ENCODE measurements at places on chromosomes 5 and 9. TPM values are rescaled to one million over a fixed set of nuclear protein-coding genes. Genes with fewer than 3 reads are reported as not detected.

The SERF1A gene
- 29.0 TPM for total RNA-seq

The ZFR gene
- 81.1 TPM for total RNA-seq

The DAB2 gene
- total RNA-seq: 61.7 TPM

The UGT3A1 gene
- total RNA-seq: not detected

The MYMK gene
- not detected for total RNA-seq

The DDX4 gene
- 0.33 TPM for total RNA-seq

The CNTNAP3 gene
- total RNA-seq: 18.8 TPM

The GCNT4 gene
- 3.2 TPM for total RNA-seq

The SLC22A4 gene
- 0.49 TPM for total RNA-seq

The CTSL gene
- total RNA-seq: 159 TPM

DNA sequence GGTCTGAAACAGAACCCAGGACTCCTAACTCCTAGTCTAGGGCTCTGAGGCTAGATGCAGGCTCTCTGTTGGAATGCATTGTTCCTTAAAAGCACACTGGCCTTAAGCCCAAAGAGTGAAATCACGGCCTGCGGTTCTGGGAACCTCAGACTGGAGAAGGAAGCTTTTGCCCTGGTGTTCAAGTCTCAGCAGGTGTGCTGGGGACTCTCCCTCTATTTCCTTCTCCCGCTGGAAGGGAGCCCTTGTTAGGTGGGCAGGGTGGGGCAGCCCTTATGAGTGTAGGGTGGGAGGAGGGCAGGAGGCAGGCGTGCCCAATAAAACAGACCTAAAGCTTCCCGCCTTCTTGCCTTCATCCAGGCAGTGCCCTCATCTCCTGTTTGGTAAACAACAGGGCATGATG lies 1.8 kb upstream of the PPARGC1B start:
- no peak for DNase-seq
- no peaks in the 10 kb centered on the region for H3K36me3 ChIP-seq
- H3K27ac ChIP-seq: peak overlapping the region; percentile 24

GRCh38 chr9:87678650-87679355 lies 47.1 kb upstream of the CTSL start:
- peaks cover 3% of the 10 kb centered on the region for H3K36me3 ChIP-seq
- peak; percentile 81 for DNase-seq
- no peak overlapping the region for H3K27ac ChIP-seq
- H3K4me3 ChIP-seq: no peak overlapping the region

DNA sequence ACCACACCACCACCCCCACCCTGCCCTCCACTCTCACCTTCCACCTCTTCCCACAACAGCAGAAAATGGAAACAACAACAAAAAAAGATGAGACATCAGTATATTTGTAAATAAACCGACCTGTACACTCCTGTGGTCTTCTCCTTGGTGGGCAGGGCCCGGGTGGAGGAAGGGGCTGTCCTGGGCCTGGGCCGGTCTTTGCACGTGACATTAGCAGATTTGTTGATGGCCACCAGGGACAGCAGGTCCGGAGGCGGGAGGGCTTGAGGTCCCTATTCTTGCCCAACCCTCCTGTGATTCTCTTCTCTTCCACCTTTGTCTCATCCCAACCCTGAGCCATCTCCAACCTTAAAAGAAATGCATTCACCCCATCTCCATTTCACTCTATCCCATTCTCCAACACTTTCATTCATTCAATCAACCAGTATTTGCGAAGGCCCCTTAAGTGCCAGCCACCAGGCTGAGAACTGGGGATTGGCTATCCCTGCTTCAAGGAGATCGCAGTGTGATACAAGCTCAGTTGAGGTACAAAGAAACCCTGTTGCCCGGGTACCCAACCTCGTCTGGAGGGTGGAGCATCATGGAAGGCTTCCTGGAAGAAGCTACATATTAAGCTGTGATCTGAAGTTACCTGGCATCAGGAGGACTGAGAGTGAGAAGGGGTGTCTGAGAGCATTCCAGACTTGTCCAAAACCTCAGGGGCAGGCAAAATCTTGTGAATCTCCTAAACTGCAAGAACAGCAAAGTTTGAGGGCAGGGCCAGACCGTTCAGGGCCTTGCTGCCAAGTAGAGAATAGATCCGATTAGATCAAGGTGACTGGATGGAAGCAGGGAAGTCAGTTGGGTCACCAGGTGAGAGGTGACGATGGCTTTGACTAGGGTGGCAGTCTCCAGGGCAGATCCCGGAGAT lies 87.4 kb downstream of the LMX1B start:
- H3K27ac ChIP-seq: no peak overlapping the region
- H3K36me3 ChIP-seq: no peaks in the 10 kb centered on the region
- DNase-seq: peak; percentile 24
- H3K4me3 ChIP-seq: no peak overlapping the region
- peaks cover 34% of the 10 kb centered on the region for H3K27me3 ChIP-seq

- peaks cover 8% of the 10 kb centered on the region for H3K27me3 ChIP-seq
- no peak overlapping the region for H3K27ac ChIP-seq
- H3K4me3 ChIP-seq: no peak overlapping the region
- no peak for DNase-seq
- H3K4me1 ChIP-seq: no peaks in the 10 kb centered on the region
Observed at GRCh38 chr9:136754626-136755301, 3.3 kb downstream of the LCN8 start.

- H3K4me1 ChIP-seq: no peaks in the 10 kb centered on the region
- no peak for DNase-seq
- no peak overlapping the region for H3K4me3 ChIP-seq
- H3K27me3 ChIP-seq: no peaks in the 10 kb centered on the region
- H3K27ac ChIP-seq: no peak overlapping the region
Observed at GRCh38 chr5:126741361-126741760, 35.6 kb upstream of the LMNB1 start.

GRCh38 chr5:109191153-109191558 lies 218.6 kb downstream of the PJA2 start:
- H3K4me3 ChIP-seq: no peak overlapping the region
- DNase-seq: no peak
- peaks cover 7% of the 10 kb centered on the region for H3K4me1 ChIP-seq
- peaks cover 4% of the 10 kb centered on the region for H3K36me3 ChIP-seq
- H3K27me3 ChIP-seq: no peaks in the 10 kb centered on the region

DNA sequence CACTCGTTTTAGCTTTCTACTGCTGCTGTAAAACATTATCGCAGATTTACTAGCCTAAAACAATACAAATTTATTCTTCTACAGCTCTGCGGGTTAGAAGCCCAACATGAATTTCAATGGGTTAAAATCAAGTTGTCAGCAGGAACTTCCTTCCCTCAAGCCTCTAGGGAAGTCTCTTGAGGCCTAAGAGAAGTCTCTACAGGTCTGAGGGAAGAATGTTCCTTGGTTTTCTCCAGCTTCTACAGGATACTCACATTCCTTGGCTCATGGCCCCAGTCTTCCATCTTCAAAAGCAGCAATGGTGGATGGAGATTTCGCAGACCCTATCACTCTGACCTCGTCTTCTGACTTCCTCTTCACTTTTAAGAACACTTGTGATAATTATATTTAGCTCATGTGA lies 21.6 kb upstream of the SSBP2 start:
- peaks cover 5% of the 10 kb centered on the region for H3K4me1 ChIP-seq
- DNase-seq: no peak
- H3K27ac ChIP-seq: peak overlapping the region; percentile 7
- no peaks in the 10 kb centered on the region for H3K36me3 ChIP-seq
- H3K27me3 ChIP-seq: no peaks in the 10 kb centered on the region
- no peak overlapping the region for H3K4me3 ChIP-seq

DNA sequence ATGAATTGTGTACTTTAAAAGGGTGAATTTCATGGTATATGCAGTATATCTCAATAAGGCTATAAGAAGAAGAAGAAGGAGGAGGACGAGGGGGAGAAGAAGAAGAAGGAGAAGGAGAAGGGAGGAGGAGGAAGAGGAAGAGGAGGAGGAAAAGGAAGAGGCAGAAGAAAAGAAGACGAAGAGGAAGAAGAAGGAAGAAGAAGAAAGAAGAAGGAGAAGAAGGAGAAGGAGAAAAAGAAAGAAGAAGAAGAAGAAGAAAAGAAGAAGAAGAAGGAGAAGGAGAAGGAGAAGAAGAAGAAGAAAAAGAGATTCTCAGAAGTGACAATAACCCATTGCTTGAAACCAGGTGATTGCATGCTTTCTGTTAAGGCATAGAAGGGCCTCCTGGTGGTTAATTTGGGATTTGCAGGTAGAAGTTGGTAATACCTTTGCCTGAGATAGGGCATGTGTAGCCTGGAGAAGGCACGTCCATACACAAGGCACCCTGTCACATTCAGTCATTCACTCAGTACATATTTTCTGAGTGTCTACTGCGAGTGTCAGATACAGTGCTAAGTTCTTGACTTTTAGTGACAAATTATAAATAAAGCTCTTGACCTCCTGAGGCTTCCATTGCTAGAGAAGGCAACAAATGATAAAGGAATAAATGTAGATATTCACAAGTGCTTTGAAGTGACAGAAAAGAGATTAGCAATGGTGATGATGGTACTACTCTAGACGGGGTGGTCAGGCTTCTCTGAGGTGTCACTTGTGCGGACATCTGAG lies 231.3 kb downstream of the NPR3 start:
- H3K4me3 ChIP-seq: no peak overlapping the region
- H3K27ac ChIP-seq: no peak overlapping the region
- H3K36me3 ChIP-seq: no peaks in the 10 kb centered on the region
- no peak for DNase-seq
- H3K27me3 ChIP-seq: no peaks in the 10 kb centered on the region
- H3K4me1 ChIP-seq: no peaks in the 10 kb centered on the region

DNA sequence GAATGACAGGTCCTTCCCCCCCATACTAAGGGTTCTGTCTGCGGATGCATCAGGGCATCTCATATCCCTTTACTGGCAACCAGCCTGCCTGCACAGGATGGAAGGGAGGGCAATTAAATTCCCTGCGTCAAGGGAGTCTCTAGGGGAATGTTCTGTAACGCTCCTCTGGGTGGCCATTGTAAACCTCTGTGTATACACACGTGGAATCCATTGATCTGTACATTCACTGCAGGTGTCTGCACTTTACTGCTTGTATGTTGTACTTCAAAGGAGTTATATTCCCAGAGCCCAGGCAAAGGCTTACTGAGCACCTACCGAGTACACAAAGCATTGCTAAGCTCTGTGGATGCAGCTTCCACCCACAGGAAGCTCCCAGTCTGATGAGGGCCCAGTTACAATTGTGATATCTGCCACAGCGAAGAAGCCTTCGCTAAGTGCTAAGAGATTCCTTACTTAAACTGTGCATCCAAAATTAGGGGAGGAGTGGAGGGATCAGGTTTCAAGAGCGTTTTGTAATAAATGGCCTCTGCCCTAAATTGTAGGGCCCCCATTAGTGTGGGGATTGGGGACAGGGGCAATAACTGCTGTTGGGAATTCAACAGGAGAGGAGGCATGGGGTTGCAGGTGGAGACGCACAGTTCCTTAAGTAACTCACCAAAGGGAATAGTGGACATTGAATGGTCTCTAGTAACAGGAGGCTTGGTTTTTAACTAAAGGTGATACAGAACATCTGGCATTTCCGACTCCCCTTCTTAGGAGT lies 1.5 kb upstream of the RETREG1 start:
- no peaks in the 10 kb centered on the region for H3K36me3 ChIP-seq
- peak overlapping the region; percentile 69 for H3K27ac ChIP-seq
- no peak overlapping the region for H3K4me3 ChIP-seq
- H3K27me3 ChIP-seq: no peaks in the 10 kb centered on the region

DNA sequence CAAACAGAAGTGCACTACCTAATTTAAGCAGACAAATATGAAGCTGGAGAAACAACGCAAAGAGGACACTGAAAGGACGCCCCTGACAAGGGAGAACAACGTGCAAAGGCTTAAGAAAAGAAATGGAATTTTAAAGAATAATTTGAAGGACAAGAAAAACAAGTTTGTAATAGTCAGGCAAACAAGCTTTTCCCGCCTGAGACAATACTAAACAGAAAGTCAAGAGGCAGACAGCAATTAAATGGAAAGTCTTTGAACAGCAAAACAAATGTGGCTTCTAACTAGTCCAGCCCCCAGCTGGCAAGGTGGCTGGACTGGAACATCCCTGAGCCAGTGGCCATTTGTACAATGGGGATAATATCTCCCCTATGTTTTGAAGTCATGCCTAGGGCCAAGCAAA lies 63.3 kb downstream of the SIL1 start:
- H3K4me1 ChIP-seq: peaks cover 63% of the 10 kb centered on the region
- DNase-seq: no peak
- H3K27ac ChIP-seq: no peak overlapping the region
- no peaks in the 10 kb centered on the region for H3K27me3 ChIP-seq
- H3K36me3 ChIP-seq: no peaks in the 10 kb centered on the region
- H3K4me3 ChIP-seq: no peak overlapping the region

DNA sequence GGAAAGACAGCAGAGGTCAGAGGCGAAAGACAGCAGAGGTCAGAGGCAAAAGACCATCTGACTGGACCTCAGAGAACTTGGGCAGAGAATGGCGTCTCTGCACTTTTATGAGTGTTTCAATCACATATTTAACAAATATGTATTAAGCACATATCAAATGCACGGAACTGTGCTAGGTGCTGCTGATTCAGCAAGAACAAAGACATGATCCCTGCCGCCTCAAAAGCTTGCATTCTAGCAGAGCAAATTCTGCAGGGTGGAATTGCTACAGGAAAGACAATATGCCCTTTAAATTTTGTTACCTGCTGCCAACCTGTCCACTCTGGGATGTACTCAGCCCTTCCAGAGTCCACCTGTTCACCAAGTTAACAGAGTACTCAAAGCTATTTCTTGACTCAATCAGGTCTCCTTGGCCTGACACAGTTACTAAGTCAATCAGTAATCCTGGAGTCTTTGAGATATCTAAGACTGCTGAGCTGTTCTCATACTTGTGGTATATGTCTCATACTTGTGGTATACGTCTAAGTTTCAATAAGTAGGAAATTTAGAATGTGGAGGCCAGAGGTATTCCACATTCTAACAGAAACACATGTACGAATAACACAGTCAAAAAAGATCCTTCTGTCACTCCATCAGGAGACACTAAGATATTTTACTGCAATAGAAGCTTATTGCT lies 131.8 kb downstream of the GNAQ start:
- DNase-seq: no peak
- H3K4me1 ChIP-seq: peaks cover 14% of the 10 kb centered on the region

DNA sequence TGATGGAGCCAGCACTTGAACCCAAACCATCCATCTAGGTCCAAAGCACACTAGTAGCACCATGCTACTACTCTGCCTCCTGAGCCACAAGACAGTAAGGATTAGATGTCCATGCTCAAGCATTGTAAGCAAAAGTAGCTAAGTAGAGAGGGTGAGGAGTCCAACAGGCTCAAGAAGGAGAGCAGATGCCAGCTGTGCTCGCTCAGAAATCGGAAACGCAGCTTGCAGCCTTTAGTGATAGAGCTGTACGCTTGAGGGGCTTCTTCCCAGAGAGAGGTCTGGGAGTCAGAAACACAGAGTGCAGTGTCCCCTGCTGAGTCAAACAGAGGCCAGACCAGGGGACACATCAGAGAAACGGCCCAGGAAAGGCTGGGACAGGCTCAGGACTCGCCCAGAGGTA lies 32.7 kb upstream of the GABRP start:
- no peak for DNase-seq
- no peaks in the 10 kb centered on the region for H3K27me3 ChIP-seq
- H3K27ac ChIP-seq: no peak overlapping the region
- H3K36me3 ChIP-seq: no peaks in the 10 kb centered on the region

- peaks cover 15% of the 10 kb centered on the region for H3K4me1 ChIP-seq
- H3K27ac ChIP-seq: no peak overlapping the region
- H3K27me3 ChIP-seq: no peaks in the 10 kb centered on the region
- peak; percentile 63 for DNase-seq
- no peak overlapping the region for H3K4me3 ChIP-seq
Observed at GRCh38 chr5:194102-194501, 2.8 kb downstream of the LRRC14B start.

- H3K4me1 ChIP-seq: peaks cover 20% of the 10 kb centered on the region
- DNase-seq: no peak
- H3K27me3 ChIP-seq: peaks cover 5% of the 10 kb centered on the region
- H3K4me3 ChIP-seq: no peak overlapping the region
- no peaks in the 10 kb centered on the region for H3K36me3 ChIP-seq
Observed at GRCh38 chr9:136629879-136630661, 32.6 kb upstream of the EGFL7 start.

GRCh38 chr9:73131461-73131860 lies 20.2 kb upstream of the ANXA1 start:
- H3K27ac ChIP-seq: peak overlapping the region; percentile 72
- peak overlapping the region; percentile 53 for H3K4me3 ChIP-seq
- H3K4me1 ChIP-seq: peaks cover 4% of the 10 kb centered on the region
- DNase-seq: no peak
